Osteocyte (in vitro differentiated cells): ENCODE measurements at places on chromosomes 5 and 9.

- no peak for DNase-seq
Observed at GRCh38 chr9:90420768-90421513, 221.7 kb downstream of the DIRAS2 start.

- no peak for DNase-seq
Observed at GRCh38 chr9:14936491-14936890, 26.3 kb upstream of the FREM1 start.

DNA sequence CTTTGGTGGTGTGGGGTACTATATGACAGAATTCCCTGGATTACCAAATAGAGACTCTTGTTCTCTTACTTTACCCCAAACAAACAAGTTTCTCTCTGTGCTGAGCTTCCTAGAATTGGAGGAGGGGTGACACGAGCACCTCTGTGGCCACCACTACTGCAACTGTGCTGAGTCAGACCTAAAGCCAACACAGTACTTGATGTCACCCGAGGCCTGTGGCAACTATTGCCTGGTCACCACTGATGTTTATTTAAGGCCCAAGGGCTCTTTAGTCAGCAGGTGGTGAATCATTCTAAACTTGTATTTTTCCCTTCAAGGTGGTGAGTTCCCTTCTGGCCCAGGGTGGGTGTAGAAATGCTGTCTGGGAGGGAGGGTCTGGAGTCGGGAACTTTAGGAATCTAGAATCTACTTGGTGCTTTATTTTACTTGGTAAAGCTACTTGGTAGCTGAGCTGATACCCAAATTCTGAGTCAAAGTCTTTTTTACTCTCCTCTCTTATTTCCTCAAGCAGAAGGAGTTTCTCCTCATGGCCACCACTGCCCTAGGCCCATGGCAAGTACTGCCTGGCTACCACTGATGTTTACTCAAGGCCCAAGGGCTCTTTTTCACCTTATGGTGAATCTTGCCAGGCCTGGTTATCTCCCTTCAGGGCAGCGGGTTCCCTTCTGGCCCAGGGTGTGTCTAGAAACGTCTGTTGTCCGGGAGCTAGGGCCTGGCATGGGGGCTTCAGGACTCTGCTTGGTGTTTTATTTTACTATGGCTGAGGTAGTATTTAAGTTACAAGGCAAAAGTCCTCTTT, 9.8 kb downstream of the LURAP1L start:
- DNase-seq: no peak

- DNase-seq: no peak
Observed at GRCh38 chr9:87336914-87337333, 160.7 kb upstream of the DAPK1 start.

- DNase-seq: no peak
Observed at GRCh38 chr5:159478950-159479349, 148.7 kb upstream of the IL12B start.

GRCh38 chr9:71683598-71684235, 84.6 kb downstream of the CEMIP2 start:
- no peak for DNase-seq

GRCh38 chr5:16574789-16575721, 41.7 kb downstream of the RETREG1 start:
- DNase-seq: no peak

DNA sequence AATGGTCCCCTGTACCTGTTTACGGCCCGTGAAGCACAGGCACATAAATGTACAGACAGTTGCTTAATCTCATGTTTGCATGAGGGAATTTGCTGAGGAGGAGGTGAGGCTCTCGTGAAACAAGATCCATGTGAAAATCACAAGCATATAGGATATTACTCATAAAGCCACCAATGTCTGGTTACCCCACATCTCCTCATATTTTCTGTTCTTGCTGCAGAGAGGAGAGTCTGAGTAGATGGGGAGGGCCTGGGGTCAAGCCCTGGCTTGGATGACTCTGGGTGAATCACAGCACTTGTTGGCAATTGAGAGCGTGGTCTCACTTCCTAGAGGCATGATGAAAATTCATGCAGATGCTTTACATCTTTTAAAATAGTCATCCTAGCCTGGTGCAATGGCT, 975 bp downstream of the AGXT2 start:
- no peak for DNase-seq
